ENCODE measurements at places on chromosomes 2 and 18.

GRCh38 chr18:62452280-62452831 lies 70.5 kb upstream of the ZCCHC2 start:
- DNase-seq = no peak

DNA sequence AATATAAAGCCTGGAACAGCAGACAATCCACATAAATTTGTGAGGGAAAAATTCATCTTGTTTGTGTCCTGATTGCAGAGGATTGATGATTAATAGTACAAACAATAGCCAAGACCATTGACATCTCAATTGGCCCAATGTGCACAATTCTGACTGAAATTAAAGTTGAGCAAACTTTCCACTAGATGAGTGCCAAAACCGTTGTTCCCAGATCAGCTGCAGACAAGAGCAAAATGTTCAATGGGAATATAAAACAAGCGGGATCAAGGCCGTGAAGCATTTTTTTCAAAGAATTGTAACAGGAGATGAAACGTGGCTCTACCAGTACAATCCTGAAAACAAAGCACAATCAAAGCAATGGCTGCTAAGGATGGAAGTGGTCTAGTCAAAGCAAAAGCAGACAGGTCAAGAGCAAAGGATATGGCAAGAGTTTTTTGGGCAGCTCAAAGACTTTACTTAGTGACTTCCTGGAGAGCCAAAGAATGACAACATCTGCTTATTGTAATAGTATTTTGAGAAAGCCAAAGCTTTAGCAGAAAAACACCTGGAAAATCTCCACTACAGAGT lies 55.9 kb upstream of the KIF5C start:
- no peak for DNase-seq

GRCh38 chr2:156309917-156310316 lies 22.6 kb downstream of the NR4A2 start:
- DNase-seq = no peak

GRCh38 chr2:66477135-66477842 lies 42.4 kb downstream of the MEIS1 start:
- DNase-seq = no peak

GRCh38 chr2:76667821-76668271 lies 854.3 kb downstream of the LRRTM4 start:
- DNase-seq = no peak

GRCh38 chr2:30404319-30405259 lies 42.5 kb upstream of the LCLAT1 start:
- no peak for DNase-seq

GRCh38 chr18:77008576-77009315 lies 123.8 kb downstream of the MBP start:
- no peak for DNase-seq

DNA sequence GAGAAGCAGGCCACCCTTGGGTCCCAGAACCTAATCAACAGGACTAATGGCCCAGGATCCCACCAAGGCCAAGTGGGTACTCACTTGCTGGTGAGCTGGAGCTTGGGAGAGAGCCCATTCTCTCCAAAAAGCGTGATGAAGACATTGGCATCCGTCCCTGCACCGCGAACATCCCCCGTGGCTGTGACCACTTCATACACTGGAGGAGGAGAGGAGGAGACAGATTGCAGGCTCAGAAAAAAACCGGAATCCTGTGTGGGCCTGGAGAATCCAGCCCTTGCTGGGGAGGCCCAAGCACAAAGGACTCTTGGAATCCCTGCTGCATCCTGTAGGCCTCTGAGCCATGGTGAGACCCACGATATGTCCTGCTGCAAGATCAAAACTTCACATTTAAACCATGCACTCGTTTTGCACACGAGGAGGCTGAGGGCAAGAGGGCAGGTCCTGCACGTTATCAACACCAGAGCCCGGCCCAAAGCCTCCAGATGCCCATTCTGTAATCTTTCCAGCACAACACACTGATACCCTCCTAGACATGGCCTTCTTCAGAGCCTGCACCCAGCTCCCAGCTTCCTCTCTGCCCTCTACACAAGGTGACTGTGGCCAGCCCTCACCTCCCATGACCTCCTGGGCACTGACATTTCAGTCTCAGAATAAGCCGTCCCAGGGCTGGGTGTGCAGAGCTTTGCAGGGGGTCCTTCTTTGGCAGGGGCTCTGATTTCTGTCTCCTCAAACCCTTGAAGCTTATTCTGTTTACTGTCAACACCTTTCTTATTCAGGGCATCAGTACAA lies 7.8 kb downstream of the LOXHD1 start:
- DNase-seq = no peak

- DNase-seq = no peak
These were observed 23.6 kb downstream of the CPO start for GRCh38 chr2:206962966-206963365.

GRCh38 chr18:22167471-22168241 lies 1.7 kb upstream of the GATA6 start:
- peak; percentile 49 for DNase-seq

- peak; percentile 60 for DNase-seq
These were observed at the start of gene ADCY3 for GRCh38 chr2:24920098-24920808. Gene ADCY3, minus strand, starts transcription at chr2:24920237. Its CDS starts 1,250 bp downstream, at chr2:24918987.

- DNase-seq = peak; percentile 94
These were observed 38.8 kb upstream of the SP3 start for GRCh38 chr2:174003720-174004695.

- DNase-seq = no peak
These were observed 417.5 kb upstream of the MYT1L start for GRCh38 chr2:2748399-2749205.

DNA sequence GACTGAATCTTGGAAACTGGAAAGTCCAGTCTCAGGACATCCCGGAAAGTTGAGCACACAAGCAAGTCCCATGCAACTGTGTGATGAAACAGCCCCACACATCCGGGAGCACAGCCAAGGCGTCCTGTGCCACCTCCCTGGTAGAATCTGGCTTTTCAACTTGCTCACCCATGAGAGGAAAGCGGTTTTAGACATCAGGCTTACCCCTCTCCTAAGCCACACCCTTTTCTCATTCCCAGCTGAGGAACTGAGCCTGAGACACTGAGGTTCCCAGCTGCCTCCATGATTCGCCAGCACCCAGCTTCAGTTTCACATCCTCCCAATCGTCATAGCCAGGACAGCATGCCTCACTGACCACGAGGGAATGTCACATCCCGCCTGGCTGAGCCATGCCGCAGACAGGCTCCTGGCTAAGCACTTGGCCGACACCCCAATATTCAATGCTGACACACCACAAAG lies 60.3 kb downstream of the STEAP3 start:
- DNase-seq = no peak

Data from Caco-2 (cell line).